Bone marrow (tissue), 2 donors: ENCODE measurements at places on chromosomes 3 and 15.
A peak's percentile ranks its signal among the peaks of the same experiment; 100 is the strongest.

GRCh38 chr15:101058735-101059134 is 139.6 kb downstream of the LRRK1 start:
- no peak for DNase-seq

- no peak for DNase-seq
These were observed 51.3 kb downstream of the CCK start for GRCh38 chr3:42214565-42215283.

GRCh38 chr3:12679468-12679867 is 15.6 kb upstream of the RAF1 start:
- DNase-seq: no peak

DNA sequence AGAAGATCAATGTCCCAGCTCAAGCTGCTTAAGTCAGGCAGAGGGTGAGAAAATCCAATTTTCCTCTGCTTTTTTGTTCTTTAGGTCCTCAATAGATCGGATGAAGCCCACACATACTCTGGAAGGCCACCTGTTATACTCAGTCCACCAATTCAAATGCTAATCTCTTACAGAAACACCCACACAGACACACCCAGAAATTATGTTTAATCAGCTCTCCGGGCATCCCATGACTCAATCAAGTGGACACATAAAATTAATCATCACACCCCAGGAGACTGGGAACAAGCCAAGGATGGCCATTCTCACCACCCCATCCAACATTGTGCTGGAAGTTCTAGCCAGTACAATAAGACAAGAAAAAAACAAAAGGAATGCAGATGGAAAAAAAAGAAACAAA is 67.8 kb upstream of the SLC24A5 start:
- no peak for DNase-seq

- DNase-seq: no peak
These were observed 899.8 kb downstream of the FHIT start for GRCh38 chr3:60351481-60351880.

- no peak for DNase-seq
These were observed 127.2 kb downstream of the NFKBIZ start for GRCh38 chr3:101976473-101976872.

GRCh38 chr3:126346466-126346865 is 10.7 kb downstream of the KLF15 start:
- DNase-seq: no peak

DNA sequence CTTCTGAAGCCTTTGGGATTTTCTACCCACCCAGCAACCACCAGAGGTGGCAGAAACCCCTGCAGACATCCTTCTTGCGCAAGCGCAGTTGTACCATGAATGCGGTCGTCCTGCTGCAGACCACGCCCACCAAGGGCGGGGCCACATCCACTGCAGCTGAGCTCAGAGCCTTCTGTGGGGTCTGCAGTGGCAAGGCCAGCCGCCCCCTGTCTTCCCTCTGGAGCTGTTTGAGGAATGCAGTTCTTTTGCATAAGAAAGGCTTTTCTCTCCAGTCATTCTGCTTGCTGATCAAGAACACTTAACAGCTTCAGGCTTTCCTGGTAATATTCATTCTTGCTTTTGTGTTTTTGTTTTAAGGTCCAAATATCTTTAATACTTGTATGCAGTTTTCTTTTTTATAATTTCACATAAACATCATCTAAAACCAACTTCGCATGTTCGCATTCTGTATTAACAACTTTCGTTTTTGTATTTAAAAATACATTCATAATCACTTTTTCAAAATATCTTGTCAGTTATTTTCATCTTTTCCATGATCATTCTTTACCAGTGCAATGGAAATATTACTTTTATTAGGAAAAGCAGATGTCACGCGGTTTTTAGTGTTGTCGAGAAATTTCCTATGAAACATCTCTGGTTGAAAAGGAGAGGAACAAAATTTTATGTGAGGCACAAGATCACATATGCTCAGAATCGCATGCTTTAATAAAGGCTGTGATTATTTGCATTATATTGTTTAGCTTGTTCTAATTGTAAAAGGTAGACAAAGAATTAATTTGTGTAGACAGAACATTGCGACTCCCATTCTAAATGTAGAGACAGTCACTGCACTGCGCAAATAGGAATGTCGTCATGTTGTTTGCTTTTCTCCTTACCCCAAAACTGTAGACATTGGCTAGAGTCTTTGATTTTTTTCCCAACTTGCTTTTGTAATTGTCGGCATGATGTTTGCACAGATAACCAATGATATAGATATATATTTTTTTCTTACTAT is 98.1 kb upstream of the SNRPN start:
- DNase-seq: no peak

- DNase-seq: no peak
These were observed 202.1 kb downstream of the TP63 start for GRCh38 chr3:189833266-189833665.

DNA sequence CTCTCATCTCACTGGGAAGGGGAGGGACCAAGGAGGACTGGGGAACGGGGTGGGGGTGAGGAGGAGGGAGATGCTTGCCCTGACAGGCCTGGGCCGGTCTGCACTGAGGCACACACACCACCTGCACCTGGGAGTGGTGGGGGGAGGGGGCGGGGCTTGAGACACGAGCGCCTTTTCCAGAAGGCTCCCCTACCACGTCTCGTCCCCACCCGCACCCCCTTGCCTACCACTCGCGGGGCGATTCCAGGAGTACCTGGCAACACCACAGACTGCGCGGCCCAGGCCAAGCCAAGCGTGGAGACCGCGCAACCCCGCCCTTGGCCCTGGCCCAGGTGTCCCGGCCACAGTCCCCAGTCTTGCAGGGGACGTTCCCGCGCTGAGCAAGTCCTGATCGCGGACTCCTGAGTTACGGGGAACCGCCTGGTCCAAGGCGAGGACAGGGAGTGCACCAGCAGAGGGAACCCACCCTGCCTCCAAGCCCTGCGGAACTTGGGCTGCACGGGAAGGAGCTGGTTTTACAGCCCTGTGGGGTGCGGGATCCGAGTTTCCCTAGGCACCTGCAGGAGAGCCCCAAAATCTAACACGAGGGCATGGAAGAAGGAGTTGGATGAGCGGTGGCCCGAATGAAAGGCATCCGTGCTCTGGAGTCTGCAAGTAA is 68.1 kb upstream of the SH3GL3 start:
- DNase-seq: no peak

DNA sequence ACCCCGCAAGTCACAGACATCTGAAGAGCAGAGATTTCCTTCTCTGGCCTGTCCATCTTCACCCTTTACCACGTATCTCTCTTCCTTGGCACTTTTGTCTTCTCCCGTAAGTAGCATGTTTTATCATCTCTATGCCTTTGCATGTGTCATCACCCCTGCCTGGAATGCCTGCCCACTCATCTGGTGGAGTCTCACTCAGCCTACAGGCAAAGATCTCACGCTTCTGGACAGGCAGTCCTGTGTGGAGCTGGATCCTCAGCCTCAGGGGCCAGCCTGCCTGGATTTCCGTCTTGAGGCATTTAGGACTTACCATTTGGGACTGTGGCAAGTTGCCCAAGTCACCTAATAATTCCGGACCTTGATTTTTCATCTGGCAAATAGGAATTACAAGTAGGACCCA is 114.3 kb upstream of the CACNA2D3 start:
- no peak for DNase-seq

DNA sequence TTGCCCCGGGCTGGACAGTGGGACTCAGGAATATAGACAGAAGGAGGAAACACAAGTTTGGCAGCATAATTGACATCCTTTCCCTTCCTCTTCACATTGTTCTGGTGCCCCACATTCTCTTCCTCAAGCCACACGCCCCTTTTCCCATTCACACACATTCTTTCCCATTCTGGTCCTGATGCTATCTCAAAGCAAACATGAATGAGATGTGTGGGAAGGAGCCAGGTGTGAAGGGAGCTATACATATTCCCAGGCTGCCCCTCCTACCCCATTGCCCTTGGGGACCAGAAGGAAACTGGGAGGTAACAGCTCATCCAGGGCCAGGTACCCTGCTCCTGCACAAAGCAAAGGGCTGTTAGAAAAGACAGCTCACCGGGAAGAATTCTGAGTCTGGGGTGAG is 23.4 kb upstream of the CLK3 start:
- DNase-seq: no peak

- DNase-seq: no peak
These were observed 76.1 kb upstream of the PLSCR4 start for GRCh38 chr3:146326875-146327543.

DNA sequence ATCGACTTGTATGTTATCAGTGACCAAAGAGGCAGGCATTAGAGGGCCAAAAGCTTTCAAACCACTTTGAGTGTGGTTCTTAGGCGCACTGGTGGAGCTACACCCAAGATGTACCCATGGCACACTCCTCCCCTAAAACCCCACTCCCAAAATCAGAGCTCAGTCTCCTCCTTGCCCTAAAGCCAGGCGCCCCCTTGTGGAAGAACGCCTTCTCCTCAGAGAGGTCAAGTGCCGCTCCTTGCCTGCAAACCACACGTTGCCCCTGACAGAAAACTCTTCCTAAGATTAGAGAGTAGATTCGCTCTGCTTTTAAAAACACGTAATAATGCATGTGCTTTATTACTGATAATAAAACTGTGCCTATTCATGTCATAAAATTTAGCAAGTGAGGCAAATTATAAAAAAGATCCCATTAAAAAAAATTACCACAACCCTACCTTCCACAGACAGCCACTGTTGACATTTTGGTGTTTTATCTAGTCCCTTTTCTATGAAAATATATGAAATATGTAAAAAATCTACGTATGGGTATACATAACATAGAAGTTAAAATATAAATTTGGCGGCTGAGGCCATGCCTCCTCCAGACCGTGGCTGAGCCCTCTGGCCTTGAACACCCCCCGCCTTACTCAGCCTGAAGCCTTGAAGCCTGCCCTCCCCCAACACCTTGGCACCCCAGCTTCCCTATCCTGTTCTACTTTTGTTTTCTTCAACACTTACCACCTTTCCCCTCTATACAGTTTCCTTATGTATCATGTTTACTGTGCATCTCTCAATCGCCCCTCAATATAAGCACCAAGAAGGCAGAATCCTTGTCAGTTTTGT is 33.5 kb downstream of the BCL2L10 start:
- peak; percentile 32 for DNase-seq

GRCh38 chr15:71888797-71889196 is 78.4 kb downstream of the NR2E3 start:
- DNase-seq: no peak

DNA sequence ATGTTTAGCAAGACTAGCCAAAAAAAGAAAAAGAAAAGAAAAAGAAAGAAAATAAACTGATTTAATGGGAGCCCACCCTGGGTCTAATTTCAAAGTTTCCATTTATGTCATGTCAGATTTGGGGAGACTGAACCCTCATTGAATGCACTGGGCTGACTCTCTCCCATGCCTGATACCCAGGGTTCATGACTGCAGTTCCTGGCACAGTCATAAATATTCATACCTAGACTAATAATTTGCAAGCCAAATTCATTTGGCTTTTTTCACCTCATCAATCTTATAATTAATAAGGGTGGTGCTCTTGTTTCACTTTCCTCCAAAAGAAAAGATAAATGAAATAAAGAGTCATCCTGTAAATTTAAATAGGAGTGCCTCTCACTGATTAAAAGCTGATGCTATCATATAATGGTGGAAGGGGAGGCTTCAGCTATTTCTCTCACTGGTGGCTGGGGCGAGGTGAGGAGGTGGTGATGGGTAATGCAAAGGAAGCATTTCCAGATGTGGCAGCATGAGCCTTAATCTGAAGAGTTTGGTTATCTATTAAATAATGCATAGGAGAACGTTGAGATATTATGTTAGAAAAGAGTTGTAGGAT is 224.5 kb downstream of the MEIS2 start:
- DNase-seq: no peak

- DNase-seq: no peak
These were observed 58.2 kb upstream of the DUT start for GRCh38 chr15:48273049-48273448.

DNA sequence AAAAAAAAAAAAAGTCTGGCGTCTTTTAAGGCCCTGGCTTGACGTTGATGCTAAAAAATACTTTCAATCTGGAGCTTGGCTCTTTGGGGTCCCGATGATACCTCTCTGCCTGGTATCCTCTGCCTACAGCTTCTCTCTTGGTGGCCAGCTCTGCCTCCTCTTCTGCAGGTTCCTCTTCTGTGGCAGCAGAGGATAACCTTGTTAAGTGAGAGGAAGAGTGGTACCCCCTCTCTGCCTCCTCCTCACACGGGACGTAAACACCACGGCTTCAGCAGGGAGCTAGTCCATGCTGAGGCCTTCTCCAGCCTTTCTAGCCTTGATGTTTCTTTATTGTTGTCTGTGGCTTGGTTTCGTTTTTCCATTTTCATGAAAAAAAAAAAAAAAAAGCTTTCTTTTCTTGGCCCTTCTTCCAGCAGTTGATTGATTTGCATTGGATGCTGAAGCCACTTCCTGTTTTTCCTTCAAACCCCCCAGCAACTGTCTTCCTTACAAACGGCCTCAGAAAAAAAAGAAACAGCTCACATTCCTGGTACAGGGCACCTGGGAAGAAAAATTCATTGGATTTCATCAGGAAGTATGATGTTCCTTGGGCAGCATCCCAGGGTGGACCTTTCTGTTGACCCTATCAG is 59.7 kb downstream of the RORA start:
- DNase-seq: no peak

DNA sequence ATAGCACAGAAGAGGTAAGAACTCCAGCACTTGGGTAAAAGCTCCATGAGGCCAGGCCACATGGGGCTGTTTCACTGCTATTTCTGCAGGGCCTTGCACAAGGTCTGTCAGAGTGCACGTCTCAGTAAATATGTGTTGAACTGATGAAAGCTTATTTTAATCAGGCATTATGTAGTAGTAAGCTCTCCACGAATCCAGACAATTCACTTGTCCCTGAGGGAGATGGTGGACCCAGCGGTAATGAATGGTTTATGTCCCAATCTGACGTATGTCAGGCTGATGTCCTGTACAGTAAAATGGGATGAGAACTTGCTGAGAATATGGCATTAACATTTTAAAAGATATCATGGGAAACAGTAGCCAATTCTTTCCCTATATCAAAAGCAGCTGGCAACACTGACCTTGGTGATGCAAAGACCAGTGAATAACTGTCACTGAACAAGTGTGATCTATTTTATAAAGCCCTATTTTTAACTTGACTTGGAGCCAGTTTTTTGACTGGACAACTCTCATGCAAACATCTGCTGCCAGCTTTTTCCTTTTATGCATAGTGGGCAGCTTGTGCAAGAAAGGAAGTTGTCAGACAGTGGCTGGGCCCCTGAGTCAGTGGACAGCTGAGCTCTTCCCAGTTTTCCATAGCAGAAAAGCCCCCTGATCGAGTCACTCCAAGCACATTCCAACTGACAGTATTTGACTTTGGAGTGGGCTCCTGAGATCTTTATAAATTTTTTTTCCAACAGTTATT is 519.8 kb upstream of the MDFIC2 start:
- no peak for DNase-seq

- no peak for DNase-seq
These were observed 2.1 kb downstream of the TLE3 start for GRCh38 chr15:70095408-70096214.

DNA sequence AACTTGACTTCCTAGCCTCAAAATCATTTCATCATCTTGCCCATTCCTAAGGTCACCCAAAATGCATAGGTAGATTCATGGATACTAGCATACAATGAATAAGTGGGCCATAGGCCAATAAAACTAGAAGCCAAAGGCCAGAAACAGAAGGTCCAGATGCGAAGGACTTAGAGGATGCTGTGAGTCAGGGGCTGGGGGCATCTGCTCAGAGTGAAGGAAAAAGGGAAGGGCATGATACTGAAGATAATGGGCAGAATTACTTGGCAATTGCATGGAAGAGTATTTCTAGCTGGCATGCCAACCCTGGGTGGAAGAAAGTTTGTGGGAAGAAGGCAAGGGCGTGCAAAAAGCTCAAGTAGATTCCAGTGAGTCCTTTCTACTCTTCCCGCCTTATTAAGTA is 27.5 kb downstream of the ILDR1 start:
- DNase-seq: no peak
